NCI-H460 (cell line): ENCODE measurements at places on chromosomes 6 and 20.

GRCh38 chr6:169237496-169238134, 16.0 kb downstream of the THBS2 start:
- no peak for DNase-seq

DNA sequence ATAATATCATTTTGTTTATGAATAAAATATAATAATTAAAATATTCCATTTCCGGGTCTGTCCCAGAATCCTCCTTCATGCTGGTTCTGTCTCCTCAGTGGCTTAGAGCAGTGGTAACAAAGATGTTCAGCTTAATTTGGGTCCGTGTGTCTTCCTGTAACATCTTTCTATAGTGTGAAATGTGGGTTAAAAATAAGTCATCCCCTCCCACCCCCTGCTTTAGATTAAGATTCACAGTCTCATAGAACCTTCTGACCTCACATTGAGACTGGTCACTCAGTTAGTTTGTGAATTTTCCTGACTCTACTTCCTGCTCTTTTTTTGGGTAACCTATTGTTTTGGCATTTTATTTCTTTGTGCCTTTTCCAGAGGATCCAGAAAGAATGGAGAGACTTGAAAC, 55.2 kb downstream of the SLX4IP start:
- DNase-seq: no peak

DNA sequence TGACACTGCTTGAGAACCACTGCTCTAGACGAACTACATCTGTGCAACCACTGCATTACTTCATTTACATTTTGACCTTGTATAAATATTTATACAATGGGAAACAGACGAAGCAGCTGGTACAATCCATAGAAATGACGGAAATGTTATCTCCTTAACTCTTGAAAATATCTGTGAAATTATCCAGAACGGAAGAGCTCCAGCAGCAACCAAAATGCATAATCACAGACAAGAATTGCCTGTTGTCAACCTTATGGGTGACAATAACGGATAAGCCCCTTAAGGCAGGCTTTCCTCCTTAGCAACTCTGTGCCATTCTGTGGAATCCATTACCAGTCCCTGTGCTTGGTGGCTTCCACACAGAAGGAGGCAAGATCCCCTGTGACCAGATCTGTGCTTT, 115.4 kb downstream of the DTNBP1 start:
- DNase-seq: no peak

DNA sequence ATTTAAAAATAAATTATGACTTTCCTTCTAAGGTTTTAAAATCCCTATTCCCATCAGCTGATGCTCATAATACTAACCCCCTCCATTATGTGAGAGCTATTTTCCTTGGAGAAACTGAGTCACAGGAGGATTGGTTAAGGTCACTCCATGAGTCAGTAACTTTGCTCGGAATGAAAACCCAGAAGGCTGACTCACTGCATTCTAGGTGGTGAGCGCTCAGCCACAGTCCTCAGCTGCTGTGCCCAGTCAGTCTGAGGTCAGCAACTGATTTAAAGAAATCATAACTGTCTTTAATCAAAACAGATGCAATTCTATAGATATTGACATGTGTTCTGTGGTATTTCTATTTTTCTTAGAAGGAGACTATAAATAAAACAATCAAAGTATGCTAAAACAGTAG, 359.2 kb downstream of the GJA1 start:
- DNase-seq: peak; percentile 16
